GOT3 (cell line): ENCODE measurements at places on chromosomes 7 and 10.

- no peak for DNase-seq
Measured at GRCh38 chr7:157008-157310, 35.4 kb upstream of the FAM20C start.

DNA sequence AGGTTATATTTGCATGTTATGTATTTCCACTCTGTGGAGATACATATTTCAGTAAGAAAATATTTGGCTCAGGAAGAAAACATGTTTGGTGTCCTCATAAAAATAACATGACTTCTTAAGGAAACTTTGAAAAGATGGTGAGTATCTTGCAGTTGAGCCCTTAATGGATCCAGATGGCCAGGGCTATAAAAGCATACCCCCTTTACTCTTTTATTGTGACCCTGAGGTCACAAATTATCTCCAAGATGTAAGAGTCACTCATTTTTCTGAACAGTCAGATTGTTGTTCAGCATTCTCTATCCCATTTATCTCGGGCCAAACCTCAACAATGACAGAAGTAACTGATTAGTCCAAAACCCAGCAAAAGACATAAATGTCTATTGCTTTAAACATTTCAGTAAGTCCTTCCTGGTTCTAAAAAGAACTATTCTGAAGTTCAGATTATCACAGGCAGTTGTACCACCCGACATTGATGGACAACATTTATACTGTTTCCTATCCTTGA lies 539.4 kb downstream of the PARD3 start:
- no peak for DNase-seq

DNA sequence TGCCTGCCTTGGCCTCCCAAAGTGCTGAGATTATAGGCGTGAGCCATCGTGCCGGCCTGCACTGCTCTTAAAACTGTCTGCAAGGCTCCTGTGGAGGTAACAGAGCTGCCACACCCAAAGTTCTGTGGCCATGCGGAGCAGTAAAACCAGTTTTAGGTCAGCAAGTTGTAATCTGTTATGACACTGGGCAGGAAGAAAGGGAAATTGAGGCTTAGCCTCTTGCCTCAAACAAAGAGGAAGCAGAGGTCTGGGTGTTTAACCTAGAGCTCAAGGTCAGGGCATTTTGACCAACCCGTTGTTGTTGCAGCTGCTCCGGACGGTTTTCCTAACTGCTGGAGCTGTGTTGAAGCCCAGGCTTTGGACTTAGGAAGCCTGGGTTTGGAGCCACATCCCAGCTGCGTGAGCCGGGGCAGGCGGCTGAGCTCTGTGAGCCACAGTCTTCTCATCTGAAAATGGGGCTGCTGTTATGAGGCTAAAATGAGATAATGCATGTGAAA lies 7.4 kb upstream of the RRP12 start:
- no peak for DNase-seq

- no peak for DNase-seq
Measured at GRCh38 chr7:26329520-26330255, 38.0 kb downstream of the SNX10 start.

- no peak for DNase-seq
Measured at GRCh38 chr10:33204031-33204430, 130.4 kb downstream of the NRP1 start.

- DNase-seq: no peak
Measured at GRCh38 chr7:22823142-22823497, 471 bp upstream of the TOMM7 start.
